ENCODE measurements at places on chromosomes 7 and 10.
A peak's percentile ranks its signal among the peaks of the same experiment; 100 is the strongest.

- no peak for DNase-seq
Observed at GRCh38 chr7:143496263-143496662, 18.6 kb downstream of the TAS2R41 start.

GRCh38 chr10:23742807-23743206, 303.9 kb downstream of the OTUD1 start:
- no peak for DNase-seq

DNA sequence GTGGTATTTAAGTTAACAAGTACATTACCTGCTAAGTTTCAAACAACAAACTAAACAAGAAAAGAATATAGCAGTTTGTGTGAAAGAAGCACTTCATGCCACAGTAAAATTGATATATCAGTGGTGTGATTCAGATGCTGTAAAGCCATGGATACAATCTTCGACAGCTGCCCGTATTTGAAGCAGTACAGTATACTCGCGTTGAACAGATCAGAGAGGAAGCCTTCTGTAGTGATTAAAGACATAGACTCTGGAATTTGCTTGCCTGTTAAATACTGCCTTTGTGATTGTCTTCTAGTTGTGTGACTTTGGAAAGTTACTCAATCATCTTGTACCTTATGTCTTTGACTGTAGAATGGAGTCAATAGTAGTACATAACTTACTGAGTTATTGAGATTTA, 71.7 kb downstream of the CHRM2 start:
- DNase-seq: no peak

- peak; percentile 9 for DNase-seq
Observed at GRCh38 chr10:133438711-133439273, 14.4 kb upstream of the SPRN start.

DNA sequence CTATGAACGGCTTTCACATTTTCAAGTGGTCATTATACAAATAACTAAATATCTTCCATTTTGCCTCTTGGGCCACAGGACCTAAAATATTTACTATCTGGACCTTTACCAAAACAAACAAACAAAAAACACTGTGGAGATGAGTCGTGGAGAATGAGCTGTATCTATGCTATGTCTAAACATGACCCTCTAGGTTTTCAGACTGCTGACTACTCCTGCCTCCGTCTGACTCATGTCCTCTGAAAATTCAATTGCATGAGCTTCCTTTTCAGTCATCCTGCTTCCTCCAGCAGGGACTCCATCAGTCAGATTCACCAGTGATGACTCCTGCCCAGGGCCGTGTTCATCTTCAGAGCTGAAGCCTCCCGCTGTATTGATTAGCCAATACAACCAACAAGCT, 96.8 kb downstream of the COL28A1 start:
- DNase-seq: no peak

DNA sequence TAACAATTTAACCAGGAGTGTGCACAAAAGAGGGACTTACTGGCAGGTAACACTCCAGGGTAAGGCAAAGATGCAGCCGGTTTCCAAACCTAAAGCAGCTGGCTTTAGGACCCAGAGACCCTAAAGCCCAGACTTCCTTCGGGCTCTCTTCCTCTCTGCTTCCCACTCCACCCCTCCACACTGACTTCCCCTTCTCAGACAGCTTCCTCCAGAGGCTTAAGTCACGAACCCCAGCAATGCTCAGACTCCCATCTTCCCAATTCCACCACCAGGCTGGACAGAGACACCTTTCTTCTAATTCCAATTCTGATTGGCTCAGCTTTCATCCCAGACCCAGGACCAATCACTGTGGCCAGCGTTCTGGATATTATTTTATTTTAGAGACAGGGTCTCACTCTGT, 24.8 kb downstream of the STYXL1 start:
- no peak for DNase-seq

DNA sequence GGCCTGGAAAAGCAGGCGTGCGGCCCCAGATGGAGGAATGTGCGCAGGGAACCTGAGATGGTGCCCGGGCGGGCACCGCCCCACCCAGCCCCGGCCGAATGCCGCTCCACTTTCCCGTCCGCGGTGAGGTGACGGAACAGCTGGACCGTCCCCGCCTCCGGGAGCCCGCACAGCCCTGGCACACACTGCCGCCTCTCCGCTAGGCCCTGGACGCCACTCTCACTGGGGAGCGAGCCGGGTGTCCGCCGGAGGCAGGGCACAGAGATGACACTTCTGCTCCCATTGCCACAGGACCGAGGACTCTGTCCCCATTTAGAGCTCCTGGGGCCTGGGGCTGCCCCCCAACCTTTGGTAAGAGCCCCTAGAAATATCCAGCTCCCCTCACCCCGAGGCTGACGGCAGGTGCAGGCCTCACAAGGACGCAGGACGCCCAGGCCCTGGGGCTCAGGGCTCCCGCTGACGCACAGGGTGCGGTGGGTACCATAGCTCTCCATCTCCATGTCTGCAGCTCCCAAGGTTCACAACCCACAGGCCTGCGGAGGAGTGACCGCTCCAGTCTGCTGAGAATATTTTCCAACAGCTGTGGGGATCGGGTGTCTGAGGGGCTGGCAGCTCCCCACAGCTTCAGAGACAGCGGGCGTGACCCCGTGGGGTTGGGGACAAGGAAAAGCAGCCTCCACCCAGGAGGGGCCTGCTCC, 52.2 kb upstream of the PDGFA start:
- DNase-seq: no peak

- no peak for DNase-seq
Observed at GRCh38 chr7:74587435-74588126, 69.9 kb upstream of the GTF2I start.

- DNase-seq: no peak
Observed at GRCh38 chr10:78777466-78777865, 291.3 kb upstream of the ZMIZ1 start.

DNA sequence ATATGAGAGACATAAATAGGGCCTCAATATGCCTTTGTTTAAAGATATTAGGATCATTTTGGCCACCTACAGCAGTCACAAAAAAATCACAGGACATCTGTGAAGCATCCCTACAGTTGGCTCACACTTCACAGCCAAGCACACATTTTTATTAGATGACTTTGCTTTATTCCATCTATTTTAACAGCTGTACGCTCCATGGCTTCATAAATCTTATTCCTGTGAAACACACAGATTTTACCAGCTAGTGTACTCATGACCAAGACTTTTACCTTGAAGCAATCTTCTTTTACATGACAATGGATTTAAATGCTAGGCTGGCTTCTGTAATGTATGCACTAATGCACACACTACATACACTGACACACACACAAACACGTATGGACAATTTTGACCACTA, 254.8 kb upstream of the PITRM1 start:
- DNase-seq: no peak

DNA sequence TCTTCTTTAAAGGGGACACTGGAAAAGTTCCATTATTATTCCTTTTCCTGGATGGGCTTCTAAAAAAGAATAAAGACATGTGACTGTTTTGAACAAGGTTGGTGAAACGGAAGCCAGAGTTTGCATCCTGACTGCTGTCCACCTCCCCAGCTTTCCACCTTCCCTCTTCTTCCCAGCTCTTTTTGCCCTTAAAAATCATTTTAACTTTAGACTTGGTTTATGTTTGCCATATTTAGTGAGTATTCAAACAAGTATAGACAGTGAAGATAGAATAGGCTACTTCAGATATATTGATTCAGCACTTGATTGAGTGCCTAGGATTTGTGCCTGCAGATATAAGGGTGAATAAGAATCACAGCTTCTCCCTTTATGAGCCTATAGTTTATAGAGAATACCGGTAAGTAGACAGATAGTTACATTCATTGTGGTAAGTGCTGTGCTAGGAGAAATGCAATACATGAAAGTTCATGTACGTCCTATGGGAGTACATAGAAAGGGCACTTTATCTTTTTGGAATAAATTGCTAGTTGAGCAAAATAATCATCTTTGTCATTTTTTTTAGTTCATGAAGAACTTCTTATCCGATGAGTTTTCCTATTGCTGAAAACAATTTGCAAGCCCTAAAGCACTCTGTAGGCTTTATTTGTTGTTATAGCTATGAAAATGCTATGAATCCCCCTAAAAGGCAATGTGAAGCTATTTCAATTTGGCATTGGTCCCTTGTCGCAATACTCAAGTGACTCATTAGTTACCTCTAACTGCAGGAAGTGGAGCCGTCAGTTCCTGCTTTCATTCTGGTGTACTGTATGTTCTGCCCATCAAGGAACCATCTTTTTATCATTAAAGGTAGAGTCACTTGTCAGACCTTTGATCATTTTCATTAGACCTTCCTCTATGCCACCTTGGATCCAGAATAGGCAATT, 57.2 kb upstream of the STRIP2 start:
- no peak for DNase-seq

DNA sequence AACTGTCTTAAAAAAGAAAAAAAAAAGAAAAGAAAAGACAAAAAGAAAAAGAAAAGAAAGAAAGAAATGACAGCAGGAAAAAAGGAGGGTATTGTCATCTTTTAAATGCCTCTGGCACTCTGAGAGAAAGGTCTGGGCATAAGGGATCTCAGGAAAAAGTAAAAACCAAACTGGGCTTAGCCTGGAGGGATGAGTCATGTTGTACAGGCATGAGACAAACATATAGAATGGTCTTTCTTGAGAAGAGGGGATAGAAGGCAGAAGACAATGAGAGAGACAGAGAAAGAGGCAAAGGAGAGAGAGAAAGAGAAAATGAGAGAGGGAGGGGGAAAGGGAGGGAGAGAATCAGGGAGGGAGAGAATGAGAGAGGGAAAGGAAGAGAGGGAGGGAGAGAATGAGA, 32.3 kb upstream of the KCNMA1 start:
- DNase-seq: no peak

DNA sequence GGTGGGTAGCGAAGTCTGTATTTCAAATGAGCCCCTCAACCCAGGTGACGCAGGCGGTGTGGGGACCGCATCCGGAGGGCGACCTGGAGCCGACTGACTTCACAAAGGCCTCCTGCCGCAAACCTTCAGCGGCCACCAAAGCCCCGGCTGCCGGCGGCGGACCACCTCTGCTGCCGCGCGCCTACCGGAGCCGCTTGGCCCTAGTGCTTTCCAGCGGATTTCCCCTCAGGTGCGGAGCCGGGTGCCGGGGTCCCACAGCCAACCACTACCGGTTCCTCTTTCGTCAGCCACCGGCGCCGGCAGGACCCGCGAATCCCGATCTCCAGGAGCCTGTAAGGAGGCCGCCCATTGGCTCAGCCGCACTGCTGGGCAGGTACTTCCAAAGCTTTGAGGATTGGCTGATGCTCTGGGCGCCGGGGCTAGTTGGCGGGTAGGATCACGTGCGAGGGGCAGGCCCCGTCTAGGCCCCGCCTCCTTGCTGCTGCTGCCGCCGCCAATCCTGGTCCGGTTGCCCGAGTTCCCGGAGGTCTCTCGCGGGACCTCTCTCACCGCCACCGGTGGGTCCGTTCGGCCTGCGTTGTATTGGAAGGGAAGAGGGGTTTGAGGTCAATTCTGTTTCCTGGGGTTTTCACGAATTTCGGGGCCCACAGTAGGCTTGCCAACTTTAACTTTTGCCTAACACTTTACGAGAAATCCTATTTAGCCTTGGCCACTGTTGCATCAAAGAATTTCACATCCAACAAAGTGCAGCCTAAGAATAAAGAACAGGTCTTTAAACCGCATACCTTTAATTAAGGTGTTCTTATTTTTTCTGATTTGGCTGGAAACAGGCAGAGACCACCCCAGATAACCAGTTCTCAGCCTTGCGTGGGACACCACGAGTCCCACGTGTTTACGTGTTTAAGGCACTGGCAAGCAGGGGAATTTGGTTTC, at the start of gene GSTO2:
TSS of gene GSTO2 (plus strand) at position 472 of the 933 bp plus-strand sequence. CDS start 5,732 bp downstream, outside the sequence.
- peak; percentile 99 for DNase-seq

DNA sequence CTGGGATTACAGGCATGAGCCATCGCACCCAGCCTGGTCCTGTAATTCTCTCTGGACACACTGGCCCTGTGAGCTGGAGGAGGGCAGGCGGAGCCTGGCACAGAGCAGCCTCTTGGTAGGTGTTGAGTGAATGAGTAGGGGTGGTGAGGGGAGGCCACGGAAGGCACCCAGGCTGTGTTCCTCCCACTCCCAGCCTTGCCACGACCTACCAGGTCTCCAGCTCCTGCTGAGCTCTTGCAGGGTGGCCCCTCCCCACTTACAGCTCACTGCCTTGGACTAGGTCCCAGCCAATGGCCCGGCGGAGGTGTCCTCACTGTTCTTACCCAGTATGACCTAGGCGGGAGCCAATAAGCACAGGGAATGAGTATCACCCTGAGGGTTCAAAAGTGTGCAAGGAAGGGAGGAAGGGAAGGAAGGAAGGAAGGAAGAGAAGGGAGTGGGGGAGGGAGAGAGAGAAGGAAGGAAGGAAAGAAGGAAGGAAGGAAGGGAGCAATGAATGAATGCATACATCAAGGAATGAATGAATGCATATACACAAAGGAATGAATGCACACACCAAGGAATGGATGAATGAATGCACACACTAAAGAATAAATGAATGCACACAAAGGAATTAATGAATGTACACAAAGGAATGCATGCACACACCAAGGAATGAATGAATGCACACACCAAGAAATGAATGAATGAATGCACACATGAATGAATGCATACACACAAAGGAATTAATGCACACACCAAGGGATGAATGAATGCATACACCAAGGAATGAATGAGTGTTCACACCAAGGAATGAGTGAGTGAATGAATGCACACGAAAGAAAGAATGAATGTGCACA, 45.5 kb downstream of the GTF2IRD1 start:
- DNase-seq: no peak

GRCh38 chr10:3964516-3964915, 179.5 kb upstream of the KLF6 start:
- no peak for DNase-seq

- no peak for DNase-seq
Observed at GRCh38 chr10:132921086-132921485, 21.3 kb downstream of the CFAP46 start.

DNA sequence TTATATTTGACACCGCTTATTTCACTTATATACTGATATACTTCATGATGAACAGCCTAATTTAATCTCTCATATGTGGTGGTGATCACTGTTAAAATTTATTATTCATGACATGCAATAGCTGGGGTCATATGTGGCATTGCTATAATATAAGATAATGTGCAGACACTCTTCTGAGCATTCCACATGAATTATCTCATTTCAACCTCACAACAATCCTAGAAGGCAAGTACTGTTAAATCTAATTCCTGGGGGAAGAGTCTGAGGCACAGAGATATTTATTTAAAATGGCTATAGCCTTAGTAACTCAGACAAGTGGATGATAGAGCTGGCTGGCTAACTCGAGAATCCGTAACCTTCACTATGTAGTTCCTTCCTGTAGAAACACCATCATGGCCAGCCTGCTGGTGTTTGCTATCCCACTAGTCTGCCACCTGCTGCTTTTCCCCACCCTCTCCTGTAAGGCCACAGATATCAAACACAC, 46.6 kb upstream of the A1CF start:
- DNase-seq: no peak

GRCh38 chr10:12489806-12490205, 140.5 kb downstream of the CAMK1D start:
- DNase-seq: no peak
